ENCODE measurements at places on chromosomes 4 and X.

DNA sequence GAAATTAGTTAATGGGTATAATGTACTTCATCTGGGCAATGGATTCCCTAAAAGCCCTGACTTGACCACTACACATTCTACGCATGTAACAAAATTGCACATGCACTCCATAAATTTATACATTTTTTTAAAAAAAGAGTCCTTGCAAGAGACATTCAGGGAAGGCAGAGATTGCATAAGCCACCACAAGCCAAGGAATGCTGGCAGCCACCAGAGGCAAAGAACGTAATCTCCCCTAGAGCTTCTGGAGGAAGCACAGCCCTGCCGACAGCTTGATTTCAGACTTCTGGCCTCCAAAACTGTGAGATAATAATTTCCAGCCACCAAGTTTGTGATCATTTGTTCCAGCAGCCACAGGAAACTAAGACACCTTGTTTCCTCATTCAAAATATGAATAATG is 185.6 kb upstream of the GALNT7 start:
- DNase-seq = no peak

DNA sequence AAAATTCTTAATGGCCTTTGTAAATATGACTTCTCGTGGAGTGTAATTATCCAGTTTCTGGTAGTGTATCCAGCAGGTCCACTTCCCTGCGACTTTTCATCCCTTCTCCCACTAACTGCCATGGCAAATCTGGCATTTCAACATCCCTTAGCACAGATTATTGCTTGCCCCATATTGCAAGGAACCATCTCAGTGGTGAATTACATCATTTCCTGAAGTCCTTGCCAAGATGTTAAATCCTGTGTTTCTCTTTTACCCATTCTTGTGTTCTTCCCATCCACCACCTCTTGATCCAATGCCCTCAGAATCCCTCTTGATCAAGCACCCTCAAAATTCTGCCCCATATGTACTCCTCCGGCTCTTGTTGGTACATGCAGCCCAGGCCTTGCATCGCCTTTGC is 88.1 kb upstream of the ZNF81 start:
- DNase-seq = no peak

DNA sequence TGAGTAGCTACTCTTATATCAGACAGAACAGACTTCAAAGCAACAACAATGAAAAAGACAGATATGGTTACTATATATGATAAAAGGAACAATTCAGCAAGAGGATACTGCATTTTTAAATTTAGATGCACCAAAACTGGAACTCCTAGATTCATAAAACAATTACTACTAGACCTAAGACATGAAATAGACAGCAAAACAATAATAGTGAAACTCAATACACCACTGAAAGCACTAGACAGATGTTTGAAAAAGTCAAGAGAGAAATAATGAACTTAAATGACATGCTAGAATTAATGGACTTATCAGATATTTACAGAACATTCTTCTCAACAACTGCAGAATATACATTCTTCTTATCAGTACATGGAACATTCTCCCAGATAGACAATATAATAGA is 99.5 kb upstream of the ITM2A start:
- DNase-seq = no peak

DNA sequence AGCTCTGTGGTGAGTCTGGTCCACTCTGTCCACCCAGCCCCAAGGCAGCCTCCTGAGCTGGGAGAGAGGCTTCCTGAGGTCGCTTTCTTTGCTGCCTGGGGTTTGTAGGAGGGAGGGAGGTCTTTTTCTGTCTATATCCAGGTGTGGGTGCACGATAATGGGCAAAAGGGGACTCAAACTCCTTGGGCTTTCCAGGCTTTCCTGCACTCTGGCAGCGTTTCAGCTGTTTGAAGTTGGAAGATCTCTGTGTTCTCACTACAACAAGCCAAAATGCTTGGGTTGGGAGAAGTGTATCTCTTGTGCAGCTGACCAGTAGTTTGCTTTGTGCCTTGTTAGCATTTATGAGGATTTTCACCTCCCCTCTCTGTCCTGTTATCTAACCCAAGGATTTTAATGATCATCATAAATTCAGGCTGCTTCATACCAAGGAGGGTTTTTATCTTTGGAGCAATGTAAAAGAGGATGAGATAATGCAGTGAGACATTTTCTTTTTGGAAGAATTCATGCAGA is 126.3 kb downstream of the REPS2 start:
- no peak for DNase-seq

- DNase-seq = no peak
These were observed 81.7 kb downstream of the SHISA3 start for GRCh38 chr4:42478946-42479345.

- DNase-seq = no peak
These were observed 120.7 kb upstream of the MED14 start for GRCh38 chrX:40855932-40856515.

DNA sequence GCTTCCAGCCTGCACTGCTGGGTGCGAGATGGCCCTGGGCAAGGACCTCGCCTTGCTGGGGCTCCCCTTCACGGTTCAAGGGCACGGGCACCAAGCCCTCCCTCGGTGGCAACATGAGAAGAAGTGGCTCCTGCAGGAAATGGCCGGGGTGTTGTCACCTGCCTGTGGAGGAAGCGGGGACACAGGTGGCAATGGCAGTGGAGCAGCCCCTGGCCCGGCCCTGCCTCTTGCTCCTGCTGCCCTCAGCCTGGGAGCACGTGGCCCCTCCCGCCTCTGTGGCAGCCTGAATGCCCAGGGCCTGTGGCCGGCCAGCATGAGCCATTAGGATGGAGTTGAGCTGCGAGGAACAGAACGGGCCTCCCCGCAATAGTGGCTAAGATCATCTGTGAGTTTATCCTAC is 16.8 kb downstream of the ABCD1 start:
- DNase-seq = no peak

DNA sequence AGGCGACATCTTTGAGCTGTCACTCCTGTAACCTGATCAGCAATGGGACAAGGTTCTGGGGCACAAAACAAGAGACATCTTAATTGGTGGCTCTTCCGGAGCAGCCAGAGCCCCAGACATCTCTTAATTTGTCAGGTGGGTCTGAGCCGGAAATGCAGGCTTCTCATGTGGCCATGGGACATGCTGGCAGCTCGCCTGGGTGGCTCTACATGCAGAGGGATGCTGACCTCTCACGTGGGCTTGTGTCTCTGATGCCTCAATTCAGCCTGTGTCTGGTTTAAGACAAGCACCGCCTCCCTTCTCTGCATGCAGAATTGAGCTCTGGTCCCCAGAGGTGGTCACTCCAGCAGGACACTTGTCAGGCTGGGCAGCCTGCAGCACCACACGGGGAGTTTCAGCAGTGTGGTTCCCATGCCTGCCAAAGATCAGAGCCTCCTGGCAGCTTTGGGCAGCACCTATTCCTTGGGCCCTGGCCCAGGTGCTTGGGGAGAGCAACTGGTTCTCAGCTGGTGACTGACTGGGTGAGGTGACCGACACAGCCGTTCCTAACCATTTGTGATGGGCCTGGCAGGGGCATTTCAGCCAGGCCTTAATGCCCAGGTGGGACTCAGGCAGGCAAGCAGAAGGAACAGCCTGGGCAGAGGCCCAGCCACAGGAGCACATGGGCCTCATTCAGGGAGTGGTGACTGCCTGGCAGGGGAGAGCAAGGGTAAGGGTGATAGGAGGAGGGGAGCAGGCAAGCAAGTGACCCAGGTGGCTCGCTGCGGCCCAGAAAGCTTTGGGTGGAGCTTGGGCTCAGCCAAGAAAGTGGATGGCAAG is 53.4 kb downstream of the HMX1 start:
- no peak for DNase-seq

- no peak for DNase-seq
These were observed 218.2 kb upstream of the PSAPL1 start for GRCh38 chr4:7652906-7653305.

GRCh38 chr4:25290490-25291067 is 22.0 kb upstream of the ZCCHC4 start:
- no peak for DNase-seq

DNA sequence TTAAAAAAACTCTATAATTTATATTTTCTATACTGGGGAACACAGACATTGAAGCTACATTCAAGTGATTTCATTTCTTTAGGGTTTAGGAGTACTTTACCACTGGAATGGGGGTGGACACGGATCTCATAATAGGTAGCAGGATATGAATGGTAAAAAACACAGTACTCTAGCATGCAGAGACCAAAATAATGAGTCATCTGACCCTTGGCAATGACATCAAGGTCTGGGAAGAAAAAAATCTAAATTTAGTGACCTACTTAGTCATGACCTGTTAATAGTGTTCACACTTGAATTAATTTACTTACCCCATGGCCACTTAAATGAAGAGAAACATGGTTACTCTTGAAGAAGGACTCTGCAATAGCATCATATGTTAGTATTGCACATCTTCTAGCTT is 187.9 kb downstream of the EPHA5 start:
- no peak for DNase-seq

GRCh38 chrX:29419774-29420553 is 795.4 kb upstream of the MAGEB2 start:
- no peak for DNase-seq

GRCh38 chr4:81746071-81746470 is 274.4 kb upstream of the RASGEF1B start:
- DNase-seq = no peak

- no peak for DNase-seq
These were observed 21.7 kb downstream of the LPAR4 start for GRCh38 chrX:78769101-78769755.

DNA sequence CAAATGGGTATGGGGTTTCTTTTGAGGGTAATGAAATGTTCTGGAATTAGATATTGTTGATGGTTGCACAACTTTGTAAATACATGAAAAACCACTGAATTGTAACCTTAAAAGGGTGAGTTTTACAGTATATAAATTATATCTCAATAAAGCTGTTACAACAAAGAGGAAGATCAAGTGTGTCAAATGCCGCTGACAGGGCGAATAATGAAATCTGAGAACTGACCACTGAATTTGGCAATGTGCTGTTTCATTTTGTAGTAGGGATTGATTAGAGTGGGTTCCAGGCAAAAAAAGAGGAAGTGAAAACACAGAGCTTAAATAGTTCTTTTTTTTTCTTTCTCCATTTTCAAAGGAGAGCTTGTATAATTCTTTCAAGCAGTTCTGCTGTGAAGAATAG is 161.1 kb upstream of the NAP1L5 start:
- peak; percentile 25 for DNase-seq

DNA sequence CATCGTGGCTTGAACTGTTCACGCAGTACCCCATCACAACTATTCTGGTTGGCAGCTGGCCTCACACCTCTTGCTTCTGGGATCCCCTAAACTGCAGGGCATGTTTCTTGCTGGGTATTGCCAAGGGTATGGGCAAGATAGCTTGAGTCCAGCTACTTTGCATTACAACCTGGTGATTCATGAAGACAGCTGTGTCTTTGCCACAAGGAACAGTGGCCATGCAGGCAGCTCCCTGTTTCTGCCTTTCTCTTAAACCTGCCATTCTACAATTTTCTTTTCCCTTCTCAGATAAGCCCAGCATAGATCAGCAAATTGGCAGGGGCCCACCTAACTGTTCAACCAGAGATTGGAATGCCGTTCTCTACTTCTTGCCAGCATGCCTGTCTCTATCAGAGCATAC is 42.8 kb downstream of the TENM3 start:
- no peak for DNase-seq

DNA sequence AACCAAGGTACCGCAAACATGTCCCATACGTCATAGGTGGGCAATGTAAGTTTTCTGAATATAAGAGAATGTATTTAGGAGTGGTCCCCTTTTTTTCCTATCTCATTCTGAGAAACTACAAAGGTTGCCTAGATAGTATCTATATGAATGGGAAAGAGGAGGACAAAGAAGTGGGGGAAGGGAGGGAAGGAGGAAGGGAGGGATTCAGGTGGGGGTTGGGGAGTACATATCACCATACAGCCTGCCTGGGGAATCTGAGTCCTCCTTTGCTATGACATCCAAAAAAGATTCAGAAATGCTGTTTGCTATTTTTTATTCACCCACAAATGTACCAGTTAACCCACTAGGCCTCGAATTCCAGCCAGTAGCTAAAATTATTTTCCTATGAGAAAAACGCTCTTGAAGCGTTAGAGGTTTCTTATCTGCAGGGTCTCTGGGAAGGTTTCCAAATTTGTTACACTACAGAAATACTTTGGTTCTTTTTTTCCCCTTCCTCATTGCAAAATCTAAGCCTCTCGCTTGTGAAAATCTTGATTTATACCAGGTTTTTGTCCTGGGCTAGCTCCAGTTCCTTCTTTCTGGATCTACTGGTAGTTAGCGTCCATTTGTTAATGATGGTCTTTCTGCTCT is 212.9 kb downstream of the NSUN7 start:
- no peak for DNase-seq

- DNase-seq = no peak
These were observed 52.1 kb upstream of the LHFPL1 start for GRCh38 chrX:112731793-112732192.

DNA sequence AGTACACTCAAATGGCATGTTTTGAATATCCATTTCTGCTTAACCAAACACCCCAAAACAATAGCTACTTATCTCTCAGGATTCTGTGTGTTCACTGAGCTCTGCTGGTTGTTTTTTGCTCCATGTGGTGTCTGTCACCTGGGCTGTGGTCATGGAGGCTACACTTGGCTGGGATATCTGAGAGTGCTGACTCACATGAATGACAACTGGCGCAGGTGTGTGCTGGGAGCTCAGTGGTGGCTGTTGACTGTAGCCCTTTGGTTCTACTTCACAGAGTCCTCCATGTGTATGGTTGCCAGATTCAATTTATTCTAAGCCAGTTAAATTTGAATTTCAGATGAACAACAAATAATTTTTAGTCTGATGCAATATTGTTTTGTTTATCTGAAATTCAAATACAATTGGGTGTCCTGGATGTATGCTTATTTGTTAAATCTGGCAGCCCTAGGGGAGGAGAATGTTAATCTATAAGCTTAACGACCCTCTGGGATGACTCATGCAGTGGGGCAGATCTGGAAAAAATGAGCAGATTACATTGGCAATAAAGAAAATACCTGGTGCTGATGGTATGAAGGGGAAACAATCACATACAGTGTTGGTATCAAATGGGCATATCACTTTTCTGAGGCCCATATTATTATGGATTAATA is 28.2 kb upstream of the TCEAL4 start:
- DNase-seq = no peak

DNA sequence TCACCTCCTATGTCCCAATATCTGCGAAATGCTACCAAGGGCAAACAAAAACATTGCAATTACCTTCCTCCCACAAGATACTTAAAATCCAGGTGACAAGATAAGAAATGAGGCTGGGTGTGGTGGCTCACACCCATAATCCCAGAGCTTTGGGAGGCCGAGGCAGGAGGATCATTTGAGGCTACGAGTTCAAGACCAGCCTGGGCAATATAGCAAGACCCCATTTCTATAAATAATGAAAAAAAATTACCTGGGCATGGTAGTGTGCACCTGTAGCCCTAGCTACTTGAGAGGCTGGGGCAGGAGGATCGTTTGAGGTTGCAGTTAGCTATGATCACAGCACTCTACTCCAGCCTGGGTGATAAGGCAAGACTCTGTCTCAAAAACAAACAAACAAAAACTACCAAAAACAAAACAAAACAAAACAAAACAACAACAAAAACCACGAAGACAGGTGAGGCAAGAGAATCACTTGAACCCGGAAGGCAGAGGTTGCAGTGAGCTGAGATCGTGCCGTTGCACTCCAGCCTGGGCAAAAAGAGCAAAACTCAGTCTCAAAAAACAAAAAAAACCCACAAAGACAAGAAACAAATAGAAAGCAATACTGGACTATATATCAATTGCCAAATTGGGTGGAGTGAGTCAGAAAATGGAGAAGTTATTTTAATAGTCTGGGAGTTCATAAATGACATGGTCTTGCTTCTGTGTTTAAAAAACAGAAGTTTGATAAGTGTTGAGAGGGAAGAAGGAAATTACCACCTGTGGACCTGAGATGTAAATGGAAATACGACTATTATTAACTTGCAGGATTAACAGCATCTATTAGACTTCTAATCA is 176.5 kb downstream of the FBXW7 start:
- no peak for DNase-seq

Data from KG1 (cell line).